ENCODE measurements at places on chromosomes 6 and 20.

- no peak for DNase-seq
Observed at GRCh38 chr6:5729813-5730517, 276.8 kb downstream of the NRN1 start.

DNA sequence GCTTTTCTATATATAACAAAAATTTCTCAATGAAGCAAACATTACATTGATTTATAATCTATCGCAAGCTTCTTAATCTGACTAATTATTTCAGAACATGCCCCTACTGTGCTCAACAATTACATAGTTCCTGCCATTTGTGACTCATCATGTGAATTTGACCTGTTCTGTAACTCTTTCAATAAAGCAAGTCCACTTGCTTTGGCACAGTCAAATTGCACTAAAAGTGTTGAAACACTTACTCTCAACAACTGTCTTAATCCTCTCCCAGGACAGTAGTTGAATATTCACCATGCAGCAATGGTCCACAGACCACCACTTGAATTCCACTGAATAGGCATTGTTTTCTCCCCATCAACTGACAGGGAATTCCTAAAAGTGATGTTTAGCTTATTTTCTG, 67.7 kb upstream of the SPTLC3 start:
- DNase-seq = no peak

GRCh38 chr6:31970604-31971271, 1.2 kb downstream of the DXO start:
- DNase-seq = no peak

DNA sequence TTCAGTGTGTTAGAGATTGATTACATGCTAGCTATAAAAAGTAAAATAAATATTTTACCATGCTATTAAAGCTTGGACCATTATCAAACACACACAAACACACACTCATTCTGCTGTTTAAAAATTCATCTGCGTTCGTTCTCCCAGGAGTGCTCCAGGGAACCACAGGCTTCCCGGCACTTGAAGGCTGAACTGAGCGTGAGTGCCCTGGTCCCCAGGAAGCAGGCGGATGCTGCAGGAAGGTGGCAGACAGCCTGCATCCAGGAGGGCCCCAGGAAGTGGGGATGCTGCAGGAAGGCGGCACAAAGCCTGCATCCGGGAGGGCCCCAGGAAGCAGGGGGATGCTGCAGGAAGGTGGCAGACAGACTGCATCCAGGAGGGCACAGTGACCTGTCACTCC, 147.2 kb upstream of the SNX9 start:
- no peak for DNase-seq

GRCh38 chr20:47568019-47568418, 66.3 kb downstream of the NCOA3 start:
- DNase-seq = peak; percentile 95
